Right lung (tissue), 10 donors: ENCODE measurements at places on chromosomes 4 and X. TPM values are rescaled to one million over a fixed set of nuclear protein-coding genes. Genes with fewer than 3 reads are reported as not detected.

The SLC25A31 gene
- not detected for polyA plus RNA-seq

The IDUA gene
- polyA plus RNA-seq: 9.9 TPM

The C4orf36 gene
- 10.3 TPM for polyA plus RNA-seq

The OTUD4 gene
- polyA plus RNA-seq: 40.9 TPM

The RIPPLY1 gene
- 0.29 TPM for polyA plus RNA-seq

The CXCR3 gene
- polyA plus RNA-seq: 0.29 TPM

The MAGIX gene
- polyA plus RNA-seq: 4.0 TPM

The PLXNB3 gene
- polyA plus RNA-seq: 3.7 TPM

The GAGE12J gene
- not detected for polyA plus RNA-seq

The NXF3 gene
- polyA plus RNA-seq: 0.58 TPM

The CNGA2 gene
- not detected for polyA plus RNA-seq

The PIN4 gene
- 27.4 TPM for polyA plus RNA-seq

The GAGE12F gene
- polyA plus RNA-seq: not detected

The MYOZ2 gene
- 0.41 TPM for polyA plus RNA-seq

The PAK3 gene
- 0.69 TPM for polyA plus RNA-seq

The CT45A2 gene
- polyA plus RNA-seq: 1.3 TPM
